Fibroblast of lung (primary cell): ENCODE measurements at places on chromosomes 1 and 21.

- no peak overlapping the region for H3K27ac ChIP-seq
- H3K27me3 ChIP-seq: no peaks in the 10 kb centered on the region
- H3K4me1 ChIP-seq: peaks cover 22% of the 10 kb centered on the region
- H3K36me3 ChIP-seq: no peaks in the 10 kb centered on the region
These were observed 63.7 kb upstream of the EPS8L3 start for GRCh38 chr1:109827466-109827865.

DNA sequence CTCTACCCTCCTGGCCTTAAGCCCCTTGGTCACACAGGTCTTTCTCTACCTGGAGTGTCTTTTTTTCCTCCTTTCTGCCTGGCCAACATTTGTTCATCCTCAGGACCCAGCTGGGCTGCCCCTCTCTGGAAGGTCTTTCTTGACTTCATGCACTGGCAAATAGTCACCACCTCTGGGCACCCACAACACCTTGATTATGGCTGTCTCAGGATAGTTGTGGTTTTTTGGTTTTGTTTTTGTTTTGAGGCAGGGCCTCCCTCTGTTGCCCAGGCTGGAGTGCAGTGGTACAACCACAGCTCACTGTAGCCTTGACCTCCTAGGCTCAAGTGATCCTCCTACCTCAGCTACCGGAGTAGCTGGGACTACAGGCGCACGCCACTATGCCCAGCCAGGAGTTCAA lies 10.8 kb downstream of the RPS6KA1 start:
- no peak overlapping the region for H3K27ac ChIP-seq
- H3K36me3 ChIP-seq: no peaks in the 10 kb centered on the region
- no peak overlapping the region for H3K4me3 ChIP-seq
- no peaks in the 10 kb centered on the region for H3K4me1 ChIP-seq

DNA sequence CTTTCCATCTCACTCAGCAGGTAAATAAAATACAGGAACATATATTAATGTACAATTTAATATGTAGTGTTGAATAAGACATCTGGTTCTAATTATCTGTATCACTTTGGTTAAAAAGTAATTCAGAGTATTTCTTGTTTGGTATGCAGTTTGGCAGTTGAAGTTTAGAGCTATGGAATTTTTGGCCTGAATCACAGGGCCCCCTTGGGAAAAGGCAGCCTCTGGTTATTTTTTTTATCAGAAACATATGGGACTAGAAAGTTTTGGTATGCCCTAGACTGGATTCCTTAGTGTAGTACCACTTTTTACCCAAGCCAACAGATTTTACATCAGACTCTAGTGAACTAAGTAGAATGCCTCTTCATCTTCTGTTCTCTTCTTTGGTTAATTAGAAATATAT lies 26.4 kb downstream of the CNST start:
- H3K36me3 ChIP-seq: no peaks in the 10 kb centered on the region
- peaks cover 17% of the 10 kb centered on the region for H3K4me1 ChIP-seq
- peak overlapping the region; percentile 67 for H3K27ac ChIP-seq
- no peaks in the 10 kb centered on the region for H3K27me3 ChIP-seq
- H3K4me3 ChIP-seq: no peak overlapping the region

DNA sequence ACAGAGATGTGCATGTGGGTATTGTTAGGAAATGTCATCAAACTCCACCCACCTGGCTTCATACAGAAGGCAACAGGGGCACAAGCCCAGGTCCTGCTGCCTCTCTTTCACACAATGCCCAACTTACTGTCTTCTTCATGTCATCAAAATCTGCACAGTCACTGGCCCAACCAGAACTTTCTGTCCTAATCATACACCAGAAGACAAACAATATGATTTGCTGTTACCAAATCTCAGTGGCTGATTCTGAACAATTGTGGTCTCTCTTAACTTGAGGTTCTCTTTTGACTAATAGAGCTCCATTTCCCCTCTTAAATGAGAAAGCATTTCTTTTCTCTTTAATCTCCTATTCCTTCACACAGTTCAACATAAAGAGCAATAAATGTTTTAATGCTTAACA lies 7.7 kb downstream of the HSD3B2 start:
- no peak overlapping the region for H3K4me3 ChIP-seq
- DNase-seq: no peak
- no peaks in the 10 kb centered on the region for H3K36me3 ChIP-seq
- H3K4me1 ChIP-seq: no peaks in the 10 kb centered on the region

DNA sequence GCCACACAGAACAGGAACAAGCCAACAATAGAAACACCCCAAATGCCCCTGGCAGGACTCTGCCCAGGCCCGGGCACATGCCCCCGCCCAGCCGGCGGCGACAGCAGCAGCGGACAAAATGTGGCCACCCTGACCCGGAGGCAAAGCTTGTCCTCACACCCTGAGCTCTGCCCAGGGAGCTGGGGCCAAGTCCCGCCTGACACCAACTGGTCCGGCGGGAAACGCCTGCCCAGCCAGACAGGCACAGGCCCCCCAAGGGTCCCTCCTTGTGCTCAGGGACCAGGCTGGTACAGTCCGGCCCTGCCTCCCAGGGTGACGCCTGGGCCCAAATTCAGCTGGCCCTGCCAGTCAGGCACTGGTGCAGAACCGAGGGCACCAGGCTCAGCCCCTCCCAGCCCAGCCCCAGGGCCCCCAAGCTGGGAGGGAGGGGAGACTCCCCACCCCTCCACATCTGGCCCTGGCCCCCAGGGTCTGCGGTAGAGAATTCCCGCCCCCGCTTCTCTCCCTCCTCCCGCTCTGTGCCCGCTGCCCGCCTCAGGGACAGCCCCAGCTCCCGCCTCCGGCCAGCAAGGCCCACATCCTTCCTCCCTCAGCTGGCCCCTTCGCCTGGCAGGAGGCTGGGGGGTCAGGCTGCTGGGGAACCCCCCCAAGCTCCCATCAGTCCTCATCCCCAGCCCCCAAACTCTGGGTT lies 2.0 kb downstream of the AHDC1 start:
- peaks cover 36% of the 10 kb centered on the region for H3K4me1 ChIP-seq
- no peaks in the 10 kb centered on the region for H3K27me3 ChIP-seq
- peak; percentile 45 for DNase-seq
- peak overlapping the region; percentile 10 for H3K27ac ChIP-seq

DNA sequence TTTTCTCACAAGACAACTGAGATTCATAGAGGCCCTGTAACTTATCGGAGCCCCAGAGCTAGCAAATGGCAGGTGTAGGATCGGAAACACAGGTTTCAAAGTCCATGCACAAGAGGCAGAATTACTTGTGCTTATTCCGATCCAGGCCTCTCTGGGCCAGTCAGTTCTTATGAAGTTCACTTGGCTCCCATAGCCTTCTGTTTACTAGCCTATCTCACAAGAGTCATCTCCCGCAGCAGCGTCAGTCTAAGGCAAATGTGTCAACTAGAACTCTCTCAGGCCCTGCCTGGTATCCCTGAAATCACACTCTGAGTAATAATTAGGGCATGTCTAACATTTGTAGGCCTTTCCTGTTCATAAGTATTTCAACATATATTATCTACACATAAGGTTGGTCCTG lies 43.3 kb downstream of the PHC2 start:
- peak overlapping the region; percentile 27 for H3K27ac ChIP-seq
- H3K36me3 ChIP-seq: no peaks in the 10 kb centered on the region
- H3K27me3 ChIP-seq: no peaks in the 10 kb centered on the region

- no peaks in the 10 kb centered on the region for H3K36me3 ChIP-seq
- H3K27me3 ChIP-seq: no peaks in the 10 kb centered on the region
- no peak overlapping the region for H3K27ac ChIP-seq
- no peak overlapping the region for H3K4me3 ChIP-seq
These were observed 1.1 kb downstream of the ITLN1 start for GRCh38 chr1:160883581-160884513.

- H3K27ac ChIP-seq: no peak overlapping the region
- DNase-seq: peak; percentile 73
- H3K4me3 ChIP-seq: no peak overlapping the region
- H3K27me3 ChIP-seq: no peaks in the 10 kb centered on the region
These were observed 26.2 kb upstream of the SCMH1 start for GRCh38 chr1:41268154-41268770.

DNA sequence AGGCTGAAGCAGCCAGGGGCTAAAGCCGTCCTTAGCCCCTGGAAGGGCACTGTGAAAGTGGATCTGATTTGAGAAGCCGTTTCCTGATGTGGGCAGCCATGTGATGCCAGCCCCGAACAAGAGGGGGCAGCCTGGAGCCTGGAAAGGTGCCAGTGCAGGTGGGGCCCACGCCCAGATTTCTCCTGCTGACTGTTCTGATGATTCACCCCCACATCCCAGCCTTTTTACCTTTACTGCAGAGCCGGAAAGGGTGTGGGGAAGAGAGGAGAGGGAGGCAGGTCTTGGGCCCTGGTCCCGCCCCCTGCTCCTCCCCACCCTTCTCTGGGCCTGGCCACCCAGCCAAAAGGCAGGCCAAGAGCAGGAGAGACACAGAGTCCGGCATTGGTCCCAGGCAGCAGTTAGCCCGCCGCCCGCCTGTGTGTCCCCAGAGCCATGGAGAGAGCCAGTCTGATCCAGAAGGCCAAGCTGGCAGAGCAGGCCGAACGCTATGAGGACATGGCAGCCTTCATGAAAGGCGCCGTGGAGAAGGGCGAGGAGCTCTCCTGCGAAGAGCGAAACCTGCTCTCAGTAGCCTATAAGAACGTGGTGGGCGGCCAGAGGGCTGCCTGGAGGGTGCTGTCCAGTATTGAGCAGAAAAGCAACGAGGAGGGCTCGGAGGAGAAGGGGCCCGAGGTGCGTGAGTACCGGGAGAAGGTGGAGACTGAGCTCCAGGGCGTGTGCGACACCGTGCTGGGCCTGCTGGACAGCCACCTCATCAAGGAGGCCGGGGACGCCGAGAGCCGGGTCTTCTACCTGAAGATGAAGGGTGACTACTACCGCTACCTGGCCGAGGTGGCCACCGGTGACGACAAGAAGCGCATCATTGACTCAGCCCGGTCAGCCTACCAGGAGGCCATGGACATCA lies at the start of gene SFN:
TSS of gene SFN (plus strand) at position 369 of the 904 bp plus-strand sequence. CDS start at position 433, 64 bp downstream.
- H3K4me3 ChIP-seq: no peak within 1 kb of the TSS
- H3K4me1 ChIP-seq: peaks cover 7% of the 10 kb centered on the region
- no peak within 1 kb of the TSS for H3K27ac ChIP-seq
- DNase-seq: no peak

GRCh38 chr1:59081795-59082194 lies 215.1 kb upstream of the FGGY start:
- no peak overlapping the region for H3K27ac ChIP-seq
- no peaks in the 10 kb centered on the region for H3K27me3 ChIP-seq
- H3K36me3 ChIP-seq: no peaks in the 10 kb centered on the region
- H3K4me1 ChIP-seq: peaks cover 4% of the 10 kb centered on the region
- H3K4me3 ChIP-seq: no peak overlapping the region

- H3K4me1 ChIP-seq: peaks cover 21% of the 10 kb centered on the region
- peak overlapping the region; percentile 58 for H3K4me3 ChIP-seq
- DNase-seq: no peak
- H3K36me3 ChIP-seq: no peaks in the 10 kb centered on the region
These were observed 478 bp downstream of the C2CD2 start for GRCh38 chr21:41953249-41953830.

DNA sequence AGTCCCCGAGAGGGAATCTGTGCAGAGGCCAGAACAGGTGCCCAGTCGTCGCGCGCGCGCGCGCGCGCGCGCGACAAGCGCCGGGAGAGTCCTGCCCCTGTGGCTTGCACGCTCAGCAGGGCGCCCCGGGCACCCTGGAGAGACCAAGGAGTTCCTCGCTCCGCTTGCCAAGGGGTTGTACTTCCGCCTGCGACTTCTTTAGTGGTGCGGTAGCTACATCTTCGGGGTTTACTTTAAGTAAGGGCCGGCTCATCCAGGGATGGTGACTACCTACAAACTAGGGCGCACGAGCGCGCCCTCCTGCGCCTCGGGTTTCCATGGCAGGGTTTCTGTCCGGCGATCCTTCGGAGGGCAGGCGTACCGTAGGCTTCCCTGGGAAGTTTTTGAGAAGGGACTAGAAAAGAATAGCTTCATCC lies 1.4 kb downstream of the LHX4 start:
- H3K4me3 ChIP-seq: peak overlapping the region; percentile 31
- no peaks in the 10 kb centered on the region for H3K36me3 ChIP-seq
- DNase-seq: peak; percentile 38
- peaks cover 9% of the 10 kb centered on the region for H3K4me1 ChIP-seq
- H3K27me3 ChIP-seq: peaks cover 62% of the 10 kb centered on the region

GRCh38 chr1:230643908-230644307 lies 1.6 kb downstream of the COG2 start:
- H3K36me3 ChIP-seq: no peaks in the 10 kb centered on the region
- H3K27me3 ChIP-seq: no peaks in the 10 kb centered on the region
- peaks cover 8% of the 10 kb centered on the region for H3K4me1 ChIP-seq
- peak; percentile 55 for DNase-seq

GRCh38 chr21:26171258-26172100 lies 909 bp upstream of the APP start:
- no peak for DNase-seq
- H3K4me3 ChIP-seq: peak overlapping the region; percentile 75
- no peaks in the 10 kb centered on the region for H3K36me3 ChIP-seq
- H3K27me3 ChIP-seq: no peaks in the 10 kb centered on the region
- peaks cover 10% of the 10 kb centered on the region for H3K4me1 ChIP-seq

GRCh38 chr1:234499119-234499942 lies 20.4 kb upstream of the TARBP1 start:
- no peaks in the 10 kb centered on the region for H3K36me3 ChIP-seq
- peak overlapping the region; percentile 29 for H3K4me3 ChIP-seq
- H3K27ac ChIP-seq: peak overlapping the region; percentile 90
- peak; percentile 93 for DNase-seq
- H3K4me1 ChIP-seq: peaks cover 19% of the 10 kb centered on the region

DNA sequence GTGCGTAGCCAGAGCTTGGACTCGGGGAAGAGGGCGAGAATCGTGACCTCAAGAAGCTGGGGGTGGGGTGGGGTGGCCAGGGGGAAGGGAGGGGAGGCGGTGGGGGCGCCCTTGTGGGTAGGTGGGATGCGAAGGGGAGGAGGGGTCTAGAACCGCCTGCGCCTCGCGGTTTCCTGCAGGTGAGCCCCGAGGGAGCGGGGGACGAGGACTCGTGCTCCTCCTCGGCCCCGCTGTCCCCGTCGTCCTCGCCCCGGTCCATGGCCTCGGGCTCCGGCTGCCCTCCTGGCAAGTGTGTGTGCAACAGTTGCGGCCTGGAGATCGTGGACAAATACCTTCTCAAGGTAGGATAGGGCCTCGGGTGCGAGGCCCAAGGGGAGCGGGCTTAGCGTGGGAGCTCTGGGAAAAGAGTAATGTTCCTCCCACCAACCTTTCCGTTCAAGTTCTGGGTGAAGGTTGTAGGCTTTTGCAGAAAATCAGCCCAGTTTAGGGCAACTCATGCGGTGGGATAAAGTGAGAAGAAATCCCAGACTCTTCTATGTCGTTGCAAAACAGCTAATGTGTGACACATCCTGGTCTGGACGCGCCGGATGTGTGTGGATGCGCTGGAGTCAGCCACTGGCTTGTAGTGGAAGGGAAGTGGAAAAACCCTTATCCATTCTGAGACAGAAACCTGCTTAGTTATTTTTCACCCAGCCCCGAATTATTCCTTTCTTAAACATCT lies 2.9 kb downstream of the LHX8 start:
- no peaks in the 10 kb centered on the region for H3K36me3 ChIP-seq
- no peak overlapping the region for H3K27ac ChIP-seq
- H3K4me3 ChIP-seq: no peak overlapping the region
- no peak for DNase-seq

GRCh38 chr1:194102607-194103006 lies 916.2 kb upstream of the B3GALT2 start:
- no peak overlapping the region for H3K4me3 ChIP-seq
- H3K27ac ChIP-seq: no peak overlapping the region
- no peaks in the 10 kb centered on the region for H3K4me1 ChIP-seq

GRCh38 chr21:32372755-32373154 lies 20.1 kb downstream of the URB1 start:
- H3K36me3 ChIP-seq: peaks cover 19% of the 10 kb centered on the region
- DNase-seq: no peak
- H3K4me1 ChIP-seq: peaks cover 5% of the 10 kb centered on the region

- no peak overlapping the region for H3K4me3 ChIP-seq
- DNase-seq: no peak
- no peak overlapping the region for H3K27ac ChIP-seq
- no peaks in the 10 kb centered on the region for H3K36me3 ChIP-seq
- no peaks in the 10 kb centered on the region for H3K4me1 ChIP-seq
These were observed 1.5 kb upstream of the PRSS38 start for GRCh38 chr1:227813962-227814361.
